ENCODE measurements at places on chromosomes 11 and 22.

DNA sequence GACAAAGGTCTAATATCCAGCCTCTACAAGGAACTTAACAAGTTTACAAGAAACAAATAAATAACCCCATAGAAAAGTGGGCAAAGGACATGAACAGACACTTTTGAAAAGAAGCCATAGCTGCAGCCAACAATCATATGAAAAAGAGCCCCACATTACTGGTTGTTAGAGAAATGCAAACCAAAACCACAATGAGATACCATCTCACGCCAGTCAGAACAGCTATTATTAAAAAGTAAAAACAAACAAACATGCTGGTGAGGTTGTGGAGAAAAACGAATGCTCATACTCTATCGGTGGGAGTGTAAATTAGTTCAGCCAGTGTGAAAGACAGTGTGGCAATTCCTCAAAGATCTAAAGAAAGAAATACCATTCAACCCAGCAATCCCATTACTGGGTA lies 5.6 kb upstream of the SLC22A25 start:
- no peak for DNase-seq

- DNase-seq = no peak
Observed at GRCh38 chr11:23865341-23865975, 631.4 kb upstream of the LUZP2 start.

DNA sequence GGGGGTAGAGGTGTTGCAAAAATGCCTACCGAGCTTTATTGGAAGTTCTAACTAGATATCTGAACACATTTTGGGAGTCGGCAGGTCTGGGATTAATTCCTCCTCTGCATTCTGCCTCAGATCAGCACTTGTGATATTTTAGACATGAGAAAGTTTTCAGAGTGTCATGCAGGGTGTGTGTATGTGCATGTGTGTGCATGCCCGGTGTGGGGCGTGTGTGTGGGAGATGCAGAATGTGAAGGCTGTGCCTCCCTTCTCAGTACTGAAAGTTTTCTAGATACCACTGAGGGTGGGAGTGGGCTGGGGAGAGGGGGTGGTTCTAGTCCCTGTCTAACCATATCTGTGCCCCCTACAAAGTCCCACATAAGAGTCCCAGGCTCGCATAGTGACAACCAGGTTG lies 180.0 kb upstream of the NTM start:
- DNase-seq = no peak

DNA sequence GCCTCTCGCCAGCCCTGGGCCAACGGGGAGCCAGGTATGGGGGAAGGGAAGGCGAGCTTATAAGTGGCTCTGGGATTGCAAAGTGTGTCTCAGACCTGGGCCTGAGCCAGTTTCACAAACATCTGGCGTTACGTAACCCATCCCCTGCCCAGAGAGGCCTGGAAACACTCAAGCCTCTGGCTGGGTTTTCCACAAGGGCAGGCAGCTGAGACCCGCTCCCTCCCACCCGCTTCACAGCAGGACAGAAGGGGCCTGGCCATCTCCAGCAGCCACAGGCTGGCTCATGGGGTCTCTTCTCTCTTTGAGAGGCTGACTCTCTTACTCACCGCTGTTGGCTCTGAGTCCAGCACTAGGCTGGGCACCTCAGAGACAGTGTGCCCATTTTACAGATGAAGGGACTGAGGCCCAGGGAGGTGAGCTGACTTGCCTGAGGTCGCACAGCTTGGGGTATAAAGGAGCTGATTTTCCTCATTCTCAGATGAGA lies 44.5 kb downstream of the TRIOBP start:
- peak; percentile 98 for DNase-seq

DNA sequence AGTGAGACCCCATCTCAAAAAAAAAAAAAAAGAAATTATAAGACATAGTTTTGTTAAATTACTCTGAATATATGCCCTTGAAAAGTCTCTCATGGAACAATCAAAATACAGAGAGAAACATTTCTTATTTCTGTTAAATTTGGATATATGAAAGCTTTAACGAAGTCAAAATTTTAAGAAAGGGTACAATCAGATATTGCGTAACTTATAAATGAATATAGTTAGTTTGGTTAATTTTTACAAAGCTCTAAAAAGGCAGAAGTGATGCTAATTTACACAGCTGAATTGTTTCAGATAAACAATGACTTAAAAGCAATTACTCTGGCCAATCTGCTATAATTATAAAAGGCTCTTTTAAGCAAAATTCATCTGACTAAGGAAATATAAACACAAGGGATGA lies 611.6 kb upstream of the CCDC179 start:
- no peak for DNase-seq

GRCh38 chr11:75508051-75508561 lies 17.6 kb downstream of the GDPD5 start:
- DNase-seq = no peak

DNA sequence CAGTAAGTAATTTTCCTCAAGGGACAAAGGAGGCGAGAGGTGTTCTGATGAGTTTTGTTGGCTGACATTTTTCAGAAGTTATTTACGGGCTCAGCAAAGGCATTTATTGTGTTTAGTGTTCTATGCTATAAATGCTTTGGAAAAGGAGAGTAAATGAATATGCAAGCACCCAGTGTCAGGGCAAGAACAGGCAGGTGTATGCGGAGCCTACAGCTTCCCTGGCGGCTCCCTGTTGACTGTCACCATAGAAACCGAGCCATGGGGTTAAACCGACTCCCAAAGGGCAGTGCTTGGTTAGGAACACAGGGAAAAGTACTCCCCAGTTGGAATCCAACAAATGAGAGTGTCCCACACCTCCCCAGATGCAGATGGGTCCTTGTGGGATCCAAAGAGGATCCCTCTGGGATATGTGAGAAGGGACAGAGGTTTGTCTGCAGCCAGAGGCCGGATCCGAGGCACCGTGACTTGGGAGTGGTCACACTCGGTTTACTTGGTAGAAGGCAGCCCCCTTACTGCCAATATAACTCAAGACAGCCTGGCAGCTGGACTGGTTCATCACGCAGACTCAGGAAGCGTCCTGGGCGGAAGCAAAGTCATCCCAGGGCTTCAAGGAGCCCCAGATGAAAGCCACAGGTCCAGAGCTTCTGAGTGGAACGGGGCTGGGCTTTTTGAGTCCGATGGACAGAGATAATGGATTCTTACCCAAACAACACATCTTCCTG lies 329.7 kb downstream of the CTTN start:
- no peak for DNase-seq

DNA sequence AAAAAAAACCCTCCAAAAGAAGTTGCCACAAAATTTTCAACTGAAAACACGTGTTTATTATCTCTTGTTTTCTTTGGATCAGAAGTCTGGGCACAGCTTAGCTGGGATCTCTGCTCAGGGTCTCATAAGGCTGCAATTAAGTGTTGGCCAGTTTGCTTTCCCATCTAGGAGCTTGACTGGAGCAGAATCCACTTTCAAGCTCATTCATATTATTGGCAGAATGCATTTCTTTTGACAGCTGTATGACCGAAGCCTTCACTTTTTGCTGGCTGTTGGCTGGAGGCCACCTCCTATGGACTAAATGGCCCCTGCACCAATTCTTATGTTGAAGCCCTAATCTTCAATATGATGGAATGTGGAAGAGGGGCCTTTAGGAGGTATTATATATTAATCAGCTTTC lies 139.6 kb downstream of the DDX10 start:
- peak; percentile 28 for DNase-seq

DNA sequence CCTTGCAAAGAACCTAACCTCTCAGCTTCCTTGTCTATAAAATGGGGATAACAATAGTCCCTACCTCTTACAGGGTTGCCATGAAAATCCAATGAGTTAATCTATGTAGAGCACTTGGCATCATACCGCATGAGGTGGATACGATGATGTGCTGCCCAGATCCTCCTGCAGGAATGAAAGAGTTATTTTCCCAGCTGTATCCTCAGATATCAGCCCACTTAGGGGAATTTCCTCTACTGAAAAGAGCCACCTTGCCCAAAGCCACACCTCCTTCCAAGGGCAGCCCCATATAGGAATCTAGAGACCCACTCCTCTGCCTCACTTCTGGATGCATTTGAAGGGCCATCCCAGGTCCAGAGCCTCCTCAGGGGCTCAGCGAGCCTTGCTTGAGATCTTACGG lies 128.4 kb downstream of the CCDC81 start:
- no peak for DNase-seq

DNA sequence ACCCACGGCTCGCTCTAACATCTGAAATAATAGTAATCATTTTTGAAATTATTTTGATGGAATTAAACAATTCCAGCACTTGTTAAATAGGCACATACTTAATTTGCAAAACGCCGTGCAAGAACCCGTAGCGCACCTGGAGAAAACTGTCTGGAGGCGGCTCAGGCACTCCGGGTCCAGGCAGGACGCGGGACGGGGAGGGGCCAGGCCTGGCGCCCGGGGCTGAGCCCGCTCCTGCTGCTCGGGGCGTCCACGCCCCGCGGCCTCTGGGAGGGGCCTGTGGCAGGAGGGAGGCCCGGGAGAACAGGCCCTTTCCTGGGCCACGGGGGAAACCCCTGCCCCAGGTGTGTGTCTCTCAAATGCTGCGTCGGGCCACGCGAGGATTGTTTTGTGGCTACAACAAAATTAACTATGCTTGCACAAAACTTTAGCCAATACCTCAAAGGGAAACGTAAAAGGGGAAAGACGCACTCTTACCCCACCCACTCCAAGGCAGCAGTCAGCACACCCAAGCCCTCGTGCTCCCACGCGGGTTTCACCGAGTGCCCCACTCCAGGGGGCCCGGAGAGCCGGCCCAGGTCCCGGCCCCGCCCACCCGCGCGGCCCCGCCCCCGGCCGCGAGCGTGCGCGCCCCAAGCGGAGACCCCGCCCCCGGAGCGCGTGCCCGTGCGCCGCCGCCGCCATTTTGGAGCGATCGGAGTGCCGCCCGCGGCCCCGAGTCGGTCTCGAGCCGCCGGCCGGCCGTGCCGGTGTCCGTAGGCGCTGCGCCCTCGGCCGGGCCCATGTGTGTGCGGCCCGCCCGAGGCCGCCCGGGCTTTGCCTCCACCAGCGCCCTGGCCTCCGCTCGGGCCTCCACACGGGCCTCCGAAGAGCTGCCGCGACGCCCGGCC lies at the start of gene PPP6R2:
PPP6R2 (plus strand) TSS at position 677 of the 890 bp plus-strand sequence. CDS start 50,582 bp downstream, outside the sequence.
- peak; percentile 64 for DNase-seq

Measured in cardiac fibroblast (primary cell).